ENCODE measurements at places on chromosomes 7 and 10.
A peak's percentile ranks its signal among the peaks of the same experiment; 100 is the strongest.

DNA sequence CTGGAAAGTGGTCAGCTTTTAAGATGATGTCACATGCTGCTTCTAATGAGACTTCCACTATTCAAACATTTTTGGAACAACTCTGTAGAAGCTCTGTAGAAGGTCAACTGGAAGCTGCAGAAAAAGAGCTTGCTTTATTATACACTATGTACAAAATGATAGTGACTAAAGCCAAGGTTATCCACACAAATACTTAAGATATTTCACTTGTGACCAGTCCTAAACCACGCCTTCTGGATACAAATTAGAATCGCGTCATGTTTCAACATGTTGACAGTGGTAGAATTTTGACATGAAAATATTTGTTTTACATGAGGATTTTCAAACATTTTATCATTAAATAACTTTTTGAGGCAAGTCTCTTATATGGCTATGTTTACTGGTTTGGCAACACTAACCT is 499.6 kb upstream of the PHF14 start:
- no peak for DNase-seq

- no peak for DNase-seq
Observed at GRCh38 chr10:113165673-113166072, 215.6 kb downstream of the TCF7L2 start.

GRCh38 chr7:91892821-91893340 is 12.4 kb upstream of the MTERF1 start:
- no peak for DNase-seq

DNA sequence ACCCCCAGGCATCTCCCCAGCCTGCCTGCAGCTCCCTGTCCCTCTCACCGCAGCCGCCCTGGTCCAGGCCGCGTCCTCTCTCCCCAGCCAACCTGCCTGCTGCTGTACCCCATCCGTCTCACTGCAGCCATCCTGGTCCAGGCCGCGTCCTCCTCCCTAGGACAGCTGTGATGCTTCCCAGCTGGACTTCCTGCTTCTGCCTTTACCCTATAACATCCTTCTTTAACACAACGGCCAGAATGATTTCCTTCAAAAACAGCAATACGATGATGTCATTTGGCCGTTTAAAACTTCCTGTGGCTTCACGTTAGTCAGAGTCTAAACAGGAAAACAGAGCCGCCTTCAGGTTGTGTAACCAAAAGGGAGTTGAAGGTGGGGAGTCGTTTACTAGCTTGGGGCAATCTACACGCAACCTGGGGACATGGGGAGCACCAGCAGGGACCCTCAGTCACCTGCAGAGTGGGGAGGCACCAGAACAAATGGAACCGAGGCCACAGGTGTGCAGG is 32.2 kb upstream of the ZFAND2A start:
- DNase-seq = no peak

GRCh38 chr7:137390076-137390475 is 46.5 kb upstream of the PTN start:
- no peak for DNase-seq

GRCh38 chr10:126749015-126749655 is 78.6 kb upstream of the C10orf90 start:
- no peak for DNase-seq

DNA sequence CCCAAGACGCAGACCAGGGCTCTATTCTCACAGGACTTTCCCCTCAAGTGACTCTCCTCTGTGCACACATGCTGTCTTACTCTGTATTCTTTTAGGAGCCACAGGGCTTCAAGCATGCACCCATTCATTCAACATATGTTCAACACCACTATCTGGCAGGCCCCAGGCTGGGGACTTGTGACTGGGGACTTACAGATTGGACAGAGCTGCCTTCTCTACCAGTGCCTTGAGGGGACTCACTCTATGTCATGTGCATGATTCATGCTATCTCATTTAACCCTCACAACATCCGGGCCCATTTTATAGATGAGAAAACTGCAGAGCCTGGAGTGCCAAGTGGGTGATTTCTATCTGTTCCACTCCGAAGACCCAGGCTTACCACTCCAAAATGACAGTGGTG is 34.3 kb downstream of the MYL10 start:
- no peak for DNase-seq

DNA sequence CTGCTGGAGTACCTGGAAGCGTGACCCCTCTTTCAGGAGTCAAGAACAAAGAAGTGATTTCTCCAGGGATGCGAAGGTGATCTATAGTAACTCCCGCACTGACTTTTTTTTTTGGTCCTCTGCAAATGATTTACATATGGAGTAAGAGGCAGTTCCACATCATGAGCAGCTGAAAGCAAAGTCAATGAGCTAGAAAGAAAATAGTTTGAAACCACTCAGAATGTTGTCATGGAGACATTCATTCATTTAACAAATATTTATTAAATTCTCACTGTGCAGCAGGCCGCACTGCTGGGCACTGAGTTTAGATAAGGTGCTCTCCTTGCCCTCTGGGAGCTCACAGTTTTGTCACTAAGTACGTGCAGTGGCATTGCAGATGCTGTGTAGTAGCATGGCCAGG is 206.7 kb downstream of the CAMK1D start:
- no peak for DNase-seq

DNA sequence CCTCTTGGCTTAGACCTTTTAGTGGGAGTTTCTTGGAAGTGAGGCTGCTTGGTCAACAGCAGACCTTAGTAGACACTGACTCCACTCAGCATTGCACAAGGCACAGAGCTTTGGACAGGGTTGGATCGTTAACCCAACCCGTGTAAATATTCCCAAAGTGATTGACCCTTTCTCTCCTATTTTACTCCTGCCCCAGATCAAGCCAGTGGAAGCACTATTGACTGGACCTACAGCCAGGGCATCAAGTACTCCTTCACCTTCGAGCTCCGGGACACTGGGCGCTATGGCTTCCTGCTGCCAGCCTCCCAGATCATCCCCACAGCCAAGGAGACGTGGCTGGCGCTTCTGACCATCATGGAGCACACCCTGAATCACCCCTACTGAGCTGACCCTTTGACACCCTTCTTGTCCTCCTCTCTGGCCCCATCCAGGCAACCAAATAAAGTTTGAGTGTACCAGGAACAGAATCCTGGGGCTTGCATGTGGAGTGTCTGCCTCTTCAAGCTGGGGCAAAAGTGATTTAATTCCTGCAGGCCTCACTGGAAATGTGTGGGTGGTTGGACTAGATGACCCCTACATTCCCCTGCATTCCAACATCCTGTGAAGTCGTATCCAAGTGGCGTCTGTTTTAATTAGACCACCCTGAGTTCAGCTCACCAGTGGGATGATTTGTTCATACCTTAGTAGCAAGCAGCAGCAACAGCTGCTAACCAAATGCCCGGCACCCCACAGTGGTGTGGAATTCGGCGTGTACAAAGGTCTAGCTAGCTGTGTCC is 7.5 kb downstream of the CPA1 start:
- DNase-seq = no peak

DNA sequence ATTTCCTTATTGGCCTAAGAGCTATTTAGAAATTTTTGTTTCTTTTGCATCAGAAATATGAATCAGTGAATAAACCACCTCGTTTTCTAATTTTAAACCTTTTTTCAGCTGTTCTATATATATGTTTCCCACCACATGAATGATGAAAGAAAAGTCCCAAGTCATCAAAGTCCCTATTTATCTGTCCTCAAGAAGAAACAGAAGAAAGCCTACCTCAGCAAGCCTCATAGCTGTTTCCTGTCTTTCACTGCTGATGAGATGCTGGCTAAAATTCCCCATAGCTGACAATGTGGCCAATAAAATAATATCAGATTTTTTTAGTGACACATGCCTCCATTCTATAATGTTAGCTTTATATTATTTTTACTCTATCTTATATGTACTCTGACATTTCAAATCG is 54.2 kb downstream of the SEC61G start:
- DNase-seq = no peak

- peak; percentile 87 for DNase-seq
Observed at GRCh38 chr7:150974468-150975391, 3.4 kb downstream of the KCNH2 start.

- no peak for DNase-seq
Observed at GRCh38 chr7:124426621-124427020, 339.0 kb downstream of the GPR37 start.

Data from activated T-cell treated with anti-CD3 and anti-CD28 coated beads, Interleukin-2, amount 50 U/mL, for 1 hour (primary cell).